G401 (cell line): ENCODE measurements at places on chromosomes 1 and 21. TPM values are rescaled to one million over a fixed set of nuclear protein-coding genes. Genes with fewer than 3 reads are reported as not detected.

Gene COL6A2
- total RNA-seq = 69.1 and 79.2 TPM in 2 replicates

Gene PAQR6
- 0.07 and 2.0 TPM in 2 replicates for total RNA-seq

Gene LIN28A
- 77.8 and 94.7 TPM in 2 replicates for total RNA-seq

Gene TIE1
- total RNA-seq = not detected in 2 replicates

Gene TMIGD3
- not detected in 2 replicates for total RNA-seq

Gene CZIB
- 61.6 and 70.9 TPM in 2 replicates for total RNA-seq

Gene CNST
- total RNA-seq = 17.4 and 20.6 TPM in 2 replicates

Gene MYCBP
- total RNA-seq = 34.3 and 48.0 TPM in 2 replicates

DNA sequence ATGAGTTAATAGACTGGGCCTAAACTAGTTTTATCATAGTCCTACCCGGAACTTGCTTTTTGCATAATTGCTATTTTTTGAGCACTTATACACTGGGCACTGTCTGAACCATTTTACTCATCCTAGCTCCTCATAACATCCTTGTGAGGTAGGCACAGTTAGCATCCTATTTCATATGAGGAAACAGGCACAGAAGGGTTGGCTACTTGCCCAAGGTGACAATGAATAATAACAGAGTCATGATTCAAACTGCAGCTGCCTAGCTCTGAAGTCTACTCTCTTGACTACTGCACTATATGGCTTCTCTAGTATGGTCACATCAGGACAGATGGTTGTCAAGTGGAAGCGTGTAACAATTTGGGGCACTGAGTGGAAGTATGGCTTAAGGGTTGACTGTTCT lies 18.2 kb upstream of the RC3H1 start:
- peak; percentile 77 for DNase-seq

- DNase-seq = no peak
These were observed 2.9 kb upstream of the ETNK2 start for GRCh38 chr1:204154568-204155255.

DNA sequence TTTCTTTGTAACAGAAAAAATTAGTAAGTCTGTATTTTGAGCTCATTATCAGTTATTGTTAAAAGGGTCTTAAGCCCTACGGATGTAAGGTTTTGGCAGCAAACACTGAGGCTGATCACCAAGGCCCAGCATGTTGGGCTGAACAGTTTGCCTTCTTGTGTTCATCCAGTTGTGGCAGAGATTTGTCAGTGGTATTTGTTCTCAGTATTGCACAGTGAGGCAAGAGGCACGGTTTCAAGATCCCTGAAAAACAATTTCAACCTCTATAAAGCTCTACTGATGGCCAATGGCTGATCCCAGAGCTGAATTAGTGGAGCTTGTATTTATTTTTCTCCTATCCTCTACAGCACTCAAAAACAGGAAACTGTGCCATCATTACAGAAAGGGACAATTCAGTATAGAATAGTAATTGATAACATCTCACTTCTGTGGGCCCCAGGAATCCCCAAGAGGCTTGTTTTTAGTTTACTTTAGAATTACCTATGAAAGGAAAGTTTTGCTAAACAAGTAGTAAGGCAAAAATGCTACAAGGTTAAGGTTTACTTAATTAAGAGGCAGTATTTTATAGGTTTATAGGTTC lies 191.8 kb upstream of the RAB4A start:
- no peak for DNase-seq

DNA sequence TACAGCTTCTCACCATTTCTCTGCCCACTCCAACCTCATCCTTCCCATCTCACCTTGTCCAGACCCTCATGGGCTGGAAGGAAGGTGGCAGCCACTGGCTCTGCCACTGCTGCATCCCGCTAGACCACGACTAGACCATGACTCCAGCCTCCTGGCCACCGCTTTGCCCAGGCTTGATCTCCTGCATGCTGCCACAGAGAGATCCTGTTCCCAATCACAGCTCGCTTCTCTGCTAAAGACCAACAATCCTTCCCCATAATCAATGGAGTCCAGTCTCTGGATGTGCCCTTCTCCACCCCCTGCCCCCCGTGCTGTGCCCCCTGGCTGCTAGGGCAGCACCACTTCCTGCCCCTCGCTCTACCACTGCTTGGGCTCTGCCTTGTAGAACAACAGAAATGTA lies 64.9 kb upstream of the DMRTB1 start:
- DNase-seq = no peak

DNA sequence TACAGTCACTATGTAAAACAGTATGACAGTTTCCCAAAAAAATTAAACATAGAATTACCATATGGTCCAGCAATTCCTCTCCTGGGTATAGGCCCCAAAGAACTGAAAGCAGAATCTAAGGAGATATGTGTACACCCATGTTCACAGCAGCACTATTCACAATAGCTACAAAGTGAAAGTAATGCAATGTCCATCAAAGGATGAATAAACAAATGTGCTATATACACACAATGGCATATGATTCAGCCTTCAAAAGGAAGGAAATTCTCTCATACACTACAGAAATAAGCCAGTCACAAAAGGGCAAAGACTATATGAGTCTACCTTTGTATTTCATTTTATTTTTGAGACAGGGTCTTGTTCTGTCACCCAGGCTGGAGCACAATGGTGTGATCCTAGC lies 120.4 kb downstream of the TOMM20 start:
- no peak for DNase-seq

DNA sequence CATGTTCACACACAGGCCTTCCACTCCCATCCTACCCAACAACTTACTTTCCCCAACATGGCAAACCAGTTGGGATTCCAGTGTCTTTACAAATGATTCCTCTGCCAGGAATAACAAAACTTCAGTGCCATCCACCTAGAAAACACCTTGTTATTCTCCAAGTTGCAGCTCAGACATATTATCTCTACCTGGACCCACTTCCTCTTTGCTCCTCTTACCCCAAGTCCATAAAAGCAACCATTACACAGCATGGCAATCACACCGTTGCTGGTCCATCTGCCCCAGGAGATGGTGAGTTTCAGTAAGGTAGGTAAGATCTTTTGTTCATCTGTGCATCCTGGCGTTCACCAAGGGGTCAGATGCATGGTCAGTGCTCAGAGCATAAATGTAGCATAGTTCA lies 66.0 kb upstream of the CSF1 start:
- no peak for DNase-seq

DNA sequence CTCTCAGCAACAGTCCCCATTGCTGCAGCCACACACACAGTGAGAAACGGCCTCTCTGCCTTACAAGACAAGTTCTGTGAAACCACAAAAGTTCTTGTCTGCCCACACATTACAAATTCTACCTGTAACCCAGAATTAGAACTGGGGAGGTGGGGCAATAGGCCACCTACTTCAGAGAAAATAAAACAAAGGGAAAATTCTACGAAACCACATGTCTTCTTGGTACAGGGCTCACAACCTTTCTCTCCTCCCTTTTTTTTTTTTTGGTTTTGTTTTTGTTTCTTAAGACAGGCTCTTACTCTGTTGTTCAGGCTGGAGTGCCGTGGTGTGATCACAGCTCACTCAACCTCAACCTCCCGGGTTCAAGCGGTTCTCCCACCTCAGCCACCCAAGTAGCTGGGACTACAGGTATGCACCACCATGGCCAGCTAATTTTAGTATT lies 30.2 kb downstream of the LPAR3 start:
- no peak for DNase-seq

- DNase-seq = peak; percentile 68
These were observed 19.5 kb downstream of the XKR8 start for GRCh38 chr1:27979151-27979858.
